ENCODE measurements at places on chromosomes 11 and 22.

- DNase-seq, result no peak
Observed at GRCh38 chr11:62456630-62457029, 37.8 kb downstream of the SCGB1A1 start.

- no peak for DNase-seq
Observed at GRCh38 chr11:43962383-43963278, 20.2 kb downstream of the C11orf96 start.

GRCh38 chr22:28817919-28818859, 17.8 kb upstream of the XBP1 start:
- no peak for DNase-seq

GRCh38 chr11:69352715-69353319, 58.9 kb downstream of the MYEOV start:
- no peak for DNase-seq

DNA sequence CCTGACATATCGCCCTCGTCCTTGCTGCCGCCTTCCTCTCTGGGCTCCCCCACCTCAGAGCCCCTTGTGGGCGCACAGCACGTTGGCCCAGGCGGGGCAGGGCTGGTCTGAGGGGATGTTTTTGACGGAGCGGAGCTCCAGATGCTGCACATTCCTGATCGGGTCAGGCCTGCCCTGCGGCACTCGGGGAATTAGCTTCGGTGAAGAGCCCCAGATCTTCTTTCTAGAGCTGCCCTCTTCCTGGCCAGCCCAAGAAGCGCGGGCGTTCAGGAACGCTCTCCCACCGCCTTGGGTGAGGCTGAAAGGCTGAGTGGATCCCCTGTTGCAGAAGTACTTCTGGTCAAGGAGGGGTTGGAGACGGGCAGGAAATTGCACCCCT, 12.1 kb downstream of the YPEL4 start:
- no peak for DNase-seq

DNA sequence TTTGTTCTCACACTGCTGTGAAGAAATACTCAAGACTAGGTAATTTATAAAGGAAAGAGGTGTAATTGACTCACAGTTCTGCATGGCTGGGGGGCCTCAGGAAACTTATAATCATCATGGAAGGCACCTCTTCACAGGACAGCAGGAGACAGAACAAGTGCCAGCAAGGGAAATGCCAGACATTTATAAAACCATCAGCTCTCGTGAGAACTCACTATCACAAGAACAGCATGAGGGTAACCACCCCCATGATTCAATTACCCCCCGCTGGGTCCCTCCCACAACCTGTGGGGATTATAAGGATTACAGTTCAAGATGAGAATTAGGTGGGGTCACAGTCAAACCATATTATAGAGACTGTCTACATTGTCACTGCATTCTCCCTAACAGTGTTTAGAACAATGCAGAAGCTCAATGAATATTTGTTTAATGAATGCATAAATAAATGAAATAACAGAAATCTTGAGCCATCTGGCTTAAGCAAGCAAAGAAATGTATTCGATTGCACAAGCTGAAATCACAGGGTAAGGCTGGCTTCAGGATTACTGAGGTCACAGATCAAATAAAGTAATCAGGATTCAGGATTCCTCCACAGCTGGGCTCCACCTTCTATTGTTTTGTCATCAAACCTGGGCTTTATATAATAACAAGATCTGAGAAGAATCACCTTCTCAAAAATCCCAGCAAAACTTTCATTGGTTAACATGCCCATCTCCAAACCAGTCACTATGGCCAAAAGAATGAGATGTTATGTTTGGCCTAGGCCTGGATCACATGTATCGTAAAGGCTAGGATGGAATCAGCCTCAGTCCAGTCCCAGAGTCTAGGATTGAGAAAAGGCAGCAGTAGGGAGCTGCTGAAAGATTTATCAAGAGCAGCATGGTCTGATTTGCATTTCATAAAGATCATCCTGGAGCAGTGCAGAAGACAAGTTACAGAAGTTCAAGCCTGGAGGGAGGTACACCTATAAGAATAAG, 137.8 kb upstream of the UBASH3B start:
- no peak for DNase-seq

DNA sequence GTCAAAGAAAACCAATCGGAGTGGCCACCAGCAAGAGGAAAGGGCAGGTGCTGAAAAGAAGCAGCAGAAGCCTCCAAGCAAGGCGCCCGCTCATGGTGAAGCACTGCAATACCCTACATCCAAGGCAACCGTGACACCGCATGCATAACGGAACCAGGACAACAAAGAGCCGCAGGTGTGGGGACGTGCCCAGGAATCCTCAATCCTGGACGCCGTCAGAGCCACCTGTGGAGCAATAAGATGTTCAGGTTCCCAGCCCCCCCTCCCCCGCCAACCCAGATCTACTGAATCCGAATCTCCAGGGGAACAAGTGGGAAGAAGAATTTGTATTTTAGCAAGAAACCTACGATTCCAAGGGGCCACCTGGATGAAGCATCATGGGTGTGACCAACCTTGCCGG, 70.8 kb downstream of the SHANK2 start:
- DNase-seq, result no peak

GRCh38 chr11:19892876-19893275, 180.2 kb downstream of the NAV2 start:
- no peak for DNase-seq

GRCh38 chr22:43164636-43165035, 13.3 kb downstream of the TSPO start:
- DNase-seq, result no peak

DNA sequence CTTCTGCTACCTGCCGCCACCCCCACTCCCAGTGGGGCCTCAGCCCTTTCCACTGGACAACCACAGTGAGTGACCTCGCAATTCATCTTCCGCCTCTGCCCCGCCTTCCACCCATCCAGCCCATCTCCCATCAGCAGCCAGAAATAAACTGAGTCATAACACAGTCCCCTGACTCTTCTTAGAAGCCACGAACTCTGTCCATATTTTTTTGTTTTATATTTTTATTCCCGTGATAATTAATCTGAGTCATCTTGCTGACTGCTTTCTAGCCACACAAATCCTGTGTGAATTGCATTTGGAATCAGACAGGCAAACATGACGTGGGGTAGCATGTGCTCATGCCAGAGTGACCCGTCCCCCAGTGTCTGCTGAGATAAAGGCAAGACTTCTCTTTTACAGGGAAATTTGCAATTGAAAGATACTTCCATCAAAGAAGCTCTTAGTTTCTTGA, 7.0 kb downstream of the FADD start:
- no peak for DNase-seq

DNA sequence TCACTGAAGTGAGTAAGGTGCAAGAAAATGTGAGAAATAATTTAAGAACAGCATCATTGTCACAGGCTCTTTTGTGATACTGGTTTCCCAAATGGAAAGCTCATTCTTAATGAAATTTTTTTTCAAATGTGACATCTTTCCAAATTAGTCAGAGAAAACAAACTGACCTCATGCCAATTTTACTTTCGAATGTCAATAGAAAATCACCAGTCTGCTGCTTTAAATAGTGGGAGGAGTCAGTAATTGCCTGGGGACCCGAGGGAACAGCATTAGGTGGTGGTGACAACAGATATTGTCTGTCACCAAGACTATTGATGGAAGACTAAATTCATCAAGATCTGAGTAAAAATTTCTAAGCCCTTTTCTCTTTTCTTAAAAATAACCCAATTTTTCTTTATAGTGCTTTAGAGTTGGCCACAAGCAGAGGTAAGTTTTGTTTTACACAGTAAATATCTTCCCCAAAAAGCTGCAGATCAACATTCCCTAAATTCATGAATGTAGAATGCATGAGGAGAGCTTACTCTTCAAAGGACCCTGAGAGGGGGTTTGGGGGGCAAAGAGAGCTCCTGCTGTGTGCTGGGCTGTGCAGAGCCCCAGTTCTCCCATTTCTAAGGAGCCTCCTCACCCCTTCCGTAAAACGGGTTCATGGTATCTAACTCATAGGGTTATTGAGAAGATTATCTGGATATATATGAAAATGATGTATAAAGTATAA, 95.1 kb downstream of the PIWIL4 start:
- no peak for DNase-seq

DNA sequence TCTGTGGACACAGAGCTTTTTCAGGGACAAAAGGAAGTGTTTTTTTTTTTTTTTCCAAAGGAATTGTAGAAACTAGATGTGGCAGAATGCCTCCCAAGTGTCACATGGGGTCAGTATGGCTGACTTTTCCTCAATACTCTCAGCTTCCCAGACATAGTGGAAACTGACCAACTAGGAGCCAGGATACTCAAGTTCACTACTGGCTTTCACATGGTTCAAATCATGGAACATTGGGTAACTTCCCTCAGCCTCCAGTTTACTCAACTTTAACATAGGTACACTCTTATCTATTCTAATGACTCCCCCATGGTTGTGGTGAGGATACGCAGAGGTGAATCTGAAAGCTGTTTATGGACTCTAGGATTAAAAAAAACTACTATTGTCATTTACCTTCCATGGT, 1.4 kb downstream of the SLC5A1 start:
- no peak for DNase-seq

DNA sequence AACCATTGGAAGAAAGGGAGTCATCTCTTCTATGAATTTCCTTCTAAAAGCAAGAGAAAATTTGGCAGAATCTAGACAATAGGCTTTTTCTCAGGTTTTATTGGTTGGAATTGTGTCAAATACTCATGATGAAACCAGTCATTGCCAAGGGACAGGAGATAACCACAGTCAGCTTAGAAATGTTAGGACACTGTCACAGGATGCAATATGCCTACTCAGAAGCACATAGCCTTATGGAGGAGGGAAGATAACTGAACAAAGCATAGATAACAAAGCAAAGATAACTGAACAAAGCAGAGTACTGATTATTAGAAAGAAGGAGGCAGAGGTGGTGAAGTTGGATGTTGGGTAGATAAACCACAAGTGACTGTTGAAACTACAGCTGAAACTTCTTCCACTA, 303.5 kb upstream of the PDGFD start:
- no peak for DNase-seq

- DNase-seq, result no peak
Observed at GRCh38 chr11:117852309-117852708, 24.1 kb downstream of the FXYD6 start.

GRCh38 chr11:29153078-29153477, 863.8 kb downstream of the KCNA4 start:
- DNase-seq, result no peak

- DNase-seq, result no peak
Observed at GRCh38 chr11:129896062-129896461, 684 bp upstream of the NFRKB start.

DNA sequence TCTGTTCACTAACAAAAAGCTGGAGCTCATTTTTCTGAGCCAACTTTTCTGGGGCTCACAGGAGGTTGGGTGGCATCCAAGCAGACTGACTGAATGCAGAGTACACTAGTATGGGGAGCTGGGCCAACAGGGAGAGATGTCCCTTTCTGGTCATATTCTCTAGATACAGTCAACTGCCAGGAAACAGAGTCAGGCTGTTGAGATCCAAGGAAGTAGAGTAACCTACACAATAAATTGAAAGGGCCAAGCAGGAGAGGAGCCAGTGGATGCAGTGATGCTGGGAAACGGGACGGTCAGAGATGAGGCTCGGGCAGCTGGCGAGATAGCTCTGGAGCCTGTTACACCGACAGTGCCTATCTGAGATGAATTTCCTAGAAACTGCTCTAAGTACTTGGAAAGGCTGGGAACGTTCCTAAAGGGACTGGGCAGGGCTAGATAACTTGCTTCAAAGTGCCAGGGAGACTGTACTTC, 71.1 kb downstream of the LARGE2 start:
- DNase-seq, result no peak

- DNase-seq, result no peak
Observed at GRCh38 chr22:19663821-19664355, 50.4 kb upstream of the SEPTIN5 start.

DNA sequence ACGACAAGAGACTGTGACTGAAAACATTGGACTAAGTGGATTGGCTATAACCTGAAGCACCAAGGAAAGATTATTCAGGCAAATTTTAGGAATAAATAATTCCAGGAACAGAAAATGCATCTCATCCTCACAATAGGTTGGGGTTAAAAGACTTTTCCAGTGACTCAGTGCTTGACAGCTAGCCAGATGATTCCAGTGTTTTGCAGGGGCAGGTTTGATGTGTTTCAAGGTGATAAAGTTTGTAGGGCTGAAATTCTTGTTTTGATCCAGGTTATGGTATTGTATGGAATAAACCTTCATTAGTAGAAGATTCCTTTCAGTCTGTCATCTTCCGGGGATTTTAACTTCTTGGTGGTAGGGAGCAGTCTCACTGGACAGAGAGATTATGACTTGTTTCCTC, 2.3 kb downstream of the EXT2 start:
- no peak for DNase-seq

GRCh38 chr11:93192163-93192562, 5.6 kb downstream of the SLC36A4 start:
- no peak for DNase-seq

DNA sequence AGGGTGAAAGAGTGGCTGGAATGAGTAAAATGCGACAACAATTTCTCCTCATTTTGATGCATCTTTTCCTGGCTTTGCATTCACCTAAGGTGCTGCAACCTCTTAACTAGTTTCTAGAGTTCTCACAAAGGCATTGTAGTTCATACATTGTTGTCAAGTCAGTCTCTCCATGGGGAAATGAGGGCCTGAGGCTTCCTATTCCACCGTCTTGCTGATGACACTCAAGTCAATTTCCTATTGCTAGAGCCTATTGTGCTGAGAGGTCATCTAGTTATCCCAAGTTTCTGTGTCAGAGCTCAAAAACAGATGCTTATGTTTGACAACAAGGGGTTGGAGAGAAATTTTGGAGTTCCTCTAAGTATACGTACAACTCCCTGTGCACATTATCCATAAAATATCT, 11.6 kb upstream of the MS4A6A start:
- DNase-seq, result no peak

GRCh38 chr11:35348898-35349687, 70.3 kb downstream of the SLC1A2 start:
- DNase-seq, result no peak

- no peak for DNase-seq
Observed at GRCh38 chr22:31840585-31840984, 86.8 kb downstream of the DEPDC5 start.

DNA sequence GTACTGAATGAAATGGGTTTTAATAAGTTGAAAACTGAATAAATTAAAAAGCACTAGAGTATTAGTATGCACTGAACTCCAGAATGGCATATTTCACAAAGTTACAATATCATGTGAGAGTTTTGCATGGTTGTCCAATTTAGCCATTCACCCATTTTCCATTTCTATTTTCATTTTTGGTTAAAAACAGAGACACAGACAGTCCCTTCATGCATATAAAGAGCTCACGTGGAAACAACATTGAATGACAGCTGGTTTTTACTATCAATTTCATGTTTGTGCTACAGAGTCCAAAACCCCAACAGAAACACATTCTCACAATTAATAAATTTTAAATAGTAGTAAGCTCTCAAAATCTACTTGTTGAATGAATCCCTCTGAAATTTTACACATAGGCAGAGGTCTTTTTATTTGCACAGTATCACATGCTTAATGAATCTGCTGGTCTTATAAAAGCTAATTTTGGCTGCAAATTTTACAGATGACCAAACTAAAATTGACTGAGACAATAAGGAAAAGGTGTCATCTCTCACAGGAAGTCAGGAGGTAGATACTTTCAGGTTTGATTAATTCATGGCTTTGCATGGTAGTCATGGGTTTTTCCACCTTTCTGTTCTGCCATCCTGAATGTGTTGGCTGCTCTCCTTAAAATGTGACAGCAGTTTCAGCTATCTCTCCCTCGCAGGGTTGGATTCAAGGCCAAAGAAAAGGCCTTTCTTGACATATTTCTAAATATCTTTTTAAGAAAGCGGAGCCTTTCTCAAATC, 20.6 kb upstream of the DDI1 start:
- DNase-seq, result no peak

- DNase-seq, result no peak
Observed at GRCh38 chr11:35436581-35437250, 17.4 kb upstream of the SLC1A2 start.

- no peak for DNase-seq
Observed at GRCh38 chr11:71507102-71507501, 20.0 kb upstream of the KRTAP5-7 start.
